ENCODE measurements at places on chromosomes 3 and 15.

DNA sequence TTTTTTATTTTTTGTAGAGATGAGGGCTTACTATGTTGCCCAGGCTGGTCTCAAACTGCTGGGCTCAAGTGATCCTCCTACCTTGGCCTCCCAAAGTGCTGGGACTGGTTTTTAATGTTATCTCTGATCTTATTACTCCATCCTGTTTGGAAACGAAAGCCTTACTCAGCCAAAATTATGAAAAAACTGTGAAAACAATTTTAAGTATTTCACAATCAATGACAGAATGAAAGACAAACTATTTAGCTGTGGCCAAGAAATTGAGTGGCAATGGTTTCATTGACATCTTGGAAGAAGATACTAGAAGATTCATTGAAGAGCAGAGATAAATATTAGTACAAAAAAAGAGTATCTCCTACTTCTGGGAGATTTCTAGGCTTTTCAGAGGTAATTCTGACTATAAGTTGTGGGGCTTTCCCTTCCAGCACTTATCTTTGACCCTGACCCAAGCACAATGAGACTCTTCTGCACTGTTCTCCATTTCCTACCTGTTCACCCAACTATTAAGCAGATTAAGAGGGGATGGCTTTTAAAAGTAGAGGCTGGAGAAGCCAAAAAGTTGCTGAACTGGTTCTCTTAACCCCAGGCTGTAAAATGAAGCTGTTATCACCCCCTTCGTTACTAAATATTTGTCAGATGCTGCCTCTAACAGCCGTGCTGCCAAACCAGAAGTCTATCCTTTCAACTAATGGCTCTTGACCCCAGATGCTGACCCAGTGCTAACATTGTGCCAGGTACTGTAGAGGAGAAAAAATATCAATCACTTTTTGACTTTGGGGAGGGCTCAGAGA lies 14.2 kb upstream of the SLC25A36 start:
- DNase-seq, result no peak

- DNase-seq, result no peak
Measured at GRCh38 chr3:72086042-72086742, 301.2 kb upstream of the PROK2 start.

DNA sequence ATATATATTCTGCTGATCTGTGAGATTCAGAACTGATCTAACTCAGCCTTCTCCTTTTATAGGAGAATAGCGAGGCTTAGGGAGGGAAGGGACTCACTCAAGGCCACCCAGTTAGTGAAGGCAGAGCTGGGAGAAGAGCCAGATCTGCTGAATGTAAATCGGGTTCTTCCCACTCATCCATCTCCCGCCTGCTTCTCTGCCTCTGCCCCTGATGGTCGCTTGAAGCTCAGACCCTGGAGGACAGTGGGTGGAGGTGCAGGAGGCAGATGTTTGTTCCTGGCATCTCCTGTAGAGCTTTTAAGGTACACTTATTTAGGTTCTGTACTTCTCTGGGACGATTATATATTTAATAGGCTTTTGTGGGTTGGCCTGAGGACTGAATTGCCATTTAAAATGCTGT lies 4.3 kb downstream of the PDIA5 start:
- no peak for DNase-seq

DNA sequence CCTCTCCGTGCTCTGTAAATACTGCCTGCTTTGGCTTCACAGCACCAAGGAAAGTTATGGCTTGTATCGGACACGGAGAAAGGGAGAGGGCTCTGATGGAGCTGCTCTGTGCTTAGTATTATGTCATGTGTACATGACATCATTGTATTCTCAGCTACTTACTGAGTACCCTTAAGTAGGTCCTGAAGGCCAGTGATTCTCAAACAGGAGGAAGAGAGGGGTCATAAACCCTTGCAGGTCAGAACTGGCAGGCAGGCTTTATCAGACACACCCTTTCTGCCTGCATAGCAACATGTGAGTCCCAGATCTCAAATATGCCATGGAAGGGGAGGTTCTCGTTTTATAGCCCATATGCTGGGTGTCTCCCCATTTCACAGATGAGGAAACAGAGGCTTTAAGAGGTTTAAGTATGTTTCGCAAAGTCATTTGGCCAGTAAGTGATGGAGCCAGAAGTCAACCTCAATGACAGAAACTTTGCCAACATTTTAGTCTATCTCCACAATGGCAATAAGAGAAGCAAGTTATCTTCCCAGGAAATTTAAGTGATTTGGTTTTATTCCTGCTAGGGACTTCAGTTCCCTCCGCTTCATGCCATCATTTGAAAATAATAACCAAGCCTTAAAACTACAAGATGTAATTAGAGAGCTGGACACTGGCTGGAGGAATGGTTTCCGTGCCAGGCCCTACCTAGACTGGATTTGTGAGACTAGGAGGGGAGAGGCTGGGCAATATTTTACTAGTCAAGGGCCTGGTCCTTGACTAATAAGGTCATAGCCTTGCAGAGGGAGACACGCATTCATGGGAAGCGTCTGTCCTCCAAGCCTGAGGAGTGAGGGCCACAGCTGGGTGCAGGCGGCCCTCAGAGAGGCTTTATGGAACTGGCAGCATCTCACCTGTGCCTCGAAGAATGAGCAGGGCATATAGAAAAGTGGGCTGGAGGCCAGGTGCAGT lies 133.0 kb downstream of the XXYLT1 start:
- no peak for DNase-seq

GRCh38 chr3:116640109-116640508 lies 69.5 kb upstream of the TUSC7 start:
- no peak for DNase-seq

DNA sequence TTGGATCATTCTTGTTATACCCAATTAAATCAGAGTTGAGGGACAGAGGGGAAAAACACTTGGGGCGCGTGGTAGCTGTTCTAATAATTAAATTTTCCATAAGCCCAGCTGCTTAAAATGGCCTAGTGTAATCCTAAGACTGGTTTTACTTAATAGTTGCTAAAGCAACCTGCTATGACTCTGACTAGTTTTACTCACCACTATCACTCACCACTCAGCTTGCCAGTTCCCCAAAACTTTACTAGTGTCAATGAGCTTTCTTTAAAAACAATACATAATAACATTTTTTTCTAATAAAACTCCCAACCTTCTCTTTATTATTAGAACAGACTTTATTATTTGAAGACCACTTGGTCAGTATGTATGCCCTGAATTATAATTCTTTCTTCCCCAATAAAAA lies 49.6 kb downstream of the ECT2 start:
- DNase-seq, result no peak

- no peak for DNase-seq
Measured at GRCh38 chr3:63429905-63430304, 151.8 kb downstream of the SYNPR start.

DNA sequence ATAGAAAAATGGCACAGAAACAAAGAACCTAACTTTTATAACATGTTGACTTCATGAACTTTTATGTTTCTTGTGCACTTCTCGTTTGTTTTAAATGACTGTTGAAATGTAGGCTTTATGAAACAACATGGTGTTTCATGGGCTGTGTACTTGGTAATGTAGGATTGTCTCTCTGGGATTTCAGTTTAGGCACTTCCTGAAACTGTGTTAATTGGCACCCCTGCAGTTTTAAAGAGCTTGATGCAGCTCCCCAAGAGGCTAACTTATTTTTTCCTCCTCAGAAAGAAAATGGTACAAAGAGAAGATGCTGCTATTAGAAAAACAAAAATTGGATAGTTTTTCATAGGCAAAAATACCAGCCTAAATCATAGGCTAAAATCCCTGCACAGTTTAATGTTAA lies 239.2 kb downstream of the GRM7 start:
- DNase-seq, result no peak

DNA sequence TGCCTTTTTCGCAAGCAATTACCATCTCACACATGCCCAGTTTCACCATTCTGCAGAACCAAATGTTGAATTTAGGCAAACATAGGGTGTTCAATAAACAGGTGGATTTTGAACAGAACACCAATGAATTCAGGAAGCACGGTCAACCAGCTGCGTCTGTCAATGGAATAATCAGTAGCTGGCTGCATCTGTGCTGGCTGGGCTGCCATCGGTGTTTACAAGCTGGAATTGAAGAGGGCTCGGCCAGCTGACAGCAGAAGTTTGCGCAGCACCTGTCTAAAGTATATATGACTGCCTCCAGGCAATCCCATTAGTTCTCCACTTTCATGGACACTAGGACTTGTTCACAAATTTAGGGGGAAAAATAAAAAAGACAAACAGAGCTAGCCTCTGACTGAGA lies 996.4 kb upstream of the CFAP20DC start:
- DNase-seq, result no peak

DNA sequence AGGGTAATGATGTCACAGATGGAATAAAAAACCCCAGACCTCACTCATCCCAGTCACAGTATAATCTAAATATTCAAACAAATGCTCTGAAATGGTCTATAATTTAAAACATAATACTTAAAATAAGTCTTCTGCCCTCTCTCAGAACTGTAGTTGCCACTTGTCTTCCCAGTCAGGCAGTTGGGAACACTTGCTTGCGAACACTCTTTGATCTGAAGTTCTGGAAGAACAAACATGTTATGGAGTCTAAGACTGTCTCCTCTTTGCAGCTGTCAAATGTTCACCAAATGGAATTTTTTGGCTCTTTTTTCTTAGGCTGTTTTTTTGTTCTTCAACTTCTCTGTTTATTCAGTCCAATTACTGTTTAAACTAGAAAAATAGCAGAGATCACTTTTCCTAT lies 711.1 kb upstream of the GOLIM4 start:
- no peak for DNase-seq

DNA sequence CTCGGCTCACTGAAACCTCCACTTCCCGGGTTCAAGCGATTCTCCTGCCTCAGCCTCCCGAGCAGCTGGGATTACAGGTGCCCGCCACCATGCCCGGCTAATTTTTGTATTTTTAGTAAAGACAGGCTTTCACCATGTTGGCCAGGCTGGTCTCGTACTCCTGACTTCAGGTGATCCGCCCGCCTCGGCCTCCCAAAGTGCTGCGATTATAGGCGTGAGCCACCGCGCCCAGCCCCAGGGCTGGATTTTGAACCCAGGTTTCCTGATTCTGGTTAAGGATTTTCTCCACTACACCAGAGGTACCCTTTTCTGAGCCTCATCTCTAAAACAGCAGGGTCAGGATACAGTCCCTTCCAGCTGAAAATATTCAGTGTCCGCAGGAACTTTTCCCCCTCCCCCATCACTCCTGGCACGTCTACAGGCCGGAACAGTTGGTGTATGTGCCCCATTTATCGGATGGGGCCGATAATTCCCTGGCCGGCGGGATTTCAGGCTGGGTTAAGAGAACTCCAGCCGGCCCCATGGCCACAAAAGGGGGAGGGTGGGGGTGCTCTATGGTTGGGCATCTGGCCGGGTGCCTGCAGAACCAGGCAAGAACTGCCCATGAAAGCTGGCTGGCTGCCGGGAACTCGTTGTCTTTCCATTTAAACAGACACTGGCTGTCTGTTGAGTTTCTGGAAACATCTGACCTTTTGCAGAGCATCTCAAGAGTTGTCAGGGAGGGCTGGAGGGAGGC lies 26.8 kb upstream of the SEMA4B start:
- no peak for DNase-seq

DNA sequence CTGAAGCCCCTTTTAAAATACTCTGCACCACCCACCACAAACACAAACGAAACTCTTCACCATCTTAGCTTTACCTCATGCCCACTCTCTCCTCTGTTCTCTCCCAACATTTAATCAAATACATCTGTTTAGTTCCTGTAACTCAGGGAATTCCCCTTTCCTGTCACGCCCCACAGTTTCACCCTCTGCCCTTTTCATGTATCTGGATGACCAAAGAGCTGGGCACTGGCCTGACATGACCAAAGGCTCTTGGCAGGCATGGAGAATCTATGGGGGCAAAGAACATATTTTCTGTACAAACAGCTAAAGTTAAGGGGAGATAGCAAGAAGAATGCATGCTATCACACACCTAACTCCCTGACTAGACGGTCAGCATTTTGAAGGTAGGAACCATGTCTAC lies 270.0 kb downstream of the TBL1XR1 start:
- no peak for DNase-seq

DNA sequence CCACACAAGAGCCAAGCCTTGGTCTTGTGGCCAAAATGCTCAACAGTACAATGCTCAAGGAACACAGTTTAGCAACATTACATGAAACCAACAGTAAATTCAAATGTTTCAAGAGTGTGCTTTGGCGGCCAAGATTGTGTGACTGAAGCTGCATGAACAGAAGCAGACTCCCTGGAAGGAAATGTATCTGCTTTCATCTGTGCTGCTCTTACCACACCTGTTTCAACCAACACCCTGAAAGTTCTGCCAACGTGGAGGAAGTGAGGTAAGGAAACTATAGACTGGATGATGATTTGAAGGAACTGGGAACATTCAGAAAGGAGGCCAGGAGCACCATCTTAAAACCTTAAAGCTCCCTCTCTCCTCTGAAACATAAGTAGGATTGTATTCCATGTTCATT lies 55.7 kb downstream of the MB21D2 start:
- no peak for DNase-seq

DNA sequence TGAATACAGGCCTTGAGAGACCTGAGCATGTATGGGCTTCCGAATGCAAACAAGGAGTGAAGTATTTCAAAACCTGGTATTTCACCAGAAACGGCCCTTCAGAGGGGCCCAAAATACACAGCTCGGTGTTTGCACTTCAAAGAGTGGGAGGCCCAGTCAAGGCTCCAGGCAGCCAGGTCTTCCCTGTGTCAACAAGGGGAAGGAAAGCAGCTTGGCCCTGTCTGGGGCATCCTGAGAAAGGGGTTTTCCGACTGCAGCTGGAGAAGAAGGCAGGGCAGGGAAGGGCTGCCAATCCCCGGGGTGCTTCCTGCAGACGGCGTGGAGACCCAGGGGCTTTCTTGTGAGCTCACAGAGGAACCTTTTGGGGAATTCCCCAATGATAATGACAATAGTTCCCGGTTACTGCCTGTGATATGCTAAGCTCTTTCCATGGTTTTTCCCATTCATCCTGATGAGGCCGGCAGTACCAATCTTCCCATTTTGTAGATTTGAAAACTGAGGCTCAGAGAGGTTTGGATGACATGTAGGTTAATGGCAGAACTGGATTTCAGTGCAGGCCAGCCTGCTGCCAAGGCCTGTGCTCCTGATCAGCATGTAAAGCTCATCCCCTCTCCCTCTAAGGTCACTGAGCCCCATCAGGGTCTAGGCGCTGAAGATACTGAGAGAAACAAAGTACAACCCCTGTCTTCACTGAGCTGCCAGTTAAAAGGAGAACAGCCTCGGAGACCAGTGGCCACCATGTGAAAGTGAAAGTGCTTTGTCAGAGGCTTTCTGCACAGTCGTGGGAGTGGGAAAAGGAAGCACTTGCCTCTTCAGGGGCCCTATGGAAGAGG lies 43.0 kb upstream of the TLE3 start:
- DNase-seq, result no peak

DNA sequence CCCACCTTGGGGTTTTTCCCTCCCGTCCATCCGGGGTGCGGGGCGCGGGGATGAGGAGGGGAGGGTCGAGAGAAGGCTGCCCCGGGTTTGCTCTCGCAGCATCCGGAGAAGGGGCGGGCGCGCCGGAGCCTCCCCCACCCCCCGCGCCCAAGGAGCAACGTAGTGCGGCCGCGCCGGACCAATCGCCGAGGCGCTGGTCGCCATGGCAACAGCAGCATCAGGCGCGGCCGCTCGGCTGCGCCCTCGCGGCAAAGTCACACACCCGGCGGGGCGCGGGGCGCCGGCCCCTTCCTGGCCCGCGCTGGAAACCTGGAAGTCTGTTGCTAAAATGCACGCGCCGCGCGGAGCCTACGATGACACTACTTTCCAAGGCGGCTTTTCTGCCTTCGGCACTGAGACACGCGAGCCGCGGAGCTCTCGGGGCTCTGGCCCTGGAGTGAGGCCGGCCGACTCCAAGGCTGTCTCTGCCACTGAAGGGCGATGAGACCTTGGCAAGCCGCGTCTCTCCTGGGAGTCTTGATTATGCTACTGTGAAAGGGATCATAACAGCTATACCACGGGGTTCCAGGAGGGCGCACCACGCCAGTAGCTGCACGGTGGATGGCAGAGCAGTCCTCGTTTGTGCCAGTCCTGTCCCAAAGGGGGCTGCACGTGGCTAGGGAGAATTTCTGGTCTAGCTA lies at the start of gene IQSEC1:
Gene IQSEC1, minus strand, starts transcription at position 104 of the 680 bp plus-strand sequence. CDS start 415 bp downstream, outside the sequence.
- DNase-seq, result no peak
